HepG2 (cell line): ENCODE measurements at places on chromosomes 7 and 10. TPM values are rescaled to one million over a fixed set of nuclear protein-coding genes. Genes with fewer than 3 reads are reported as not detected.
A peak's percentile ranks its signal among the peaks of the same experiment; 100 is the strongest.

GRCh38 chr10:89355394-89355931 is 22.4 kb upstream of the IFIT1B start:
- H3K4me1 ChIP-seq: peaks cover 29% of the 10 kb centered on the region
- no peak overlapping the region for H3K27ac ChIP-seq
- no peak for DNase-seq
- H3K4me3 ChIP-seq: no peak overlapping the region
- H3K27me3 ChIP-seq: no peaks in the 10 kb centered on the region
- no peaks in the 10 kb centered on the region for H3K36me3 ChIP-seq

- H3K27me3 ChIP-seq: no peaks in the 10 kb centered on the region
- DNase-seq: no peak
- no peaks in the 10 kb centered on the region for H3K4me1 ChIP-seq
- no peak overlapping the region for H3K27ac ChIP-seq
- H3K4me3 ChIP-seq: no peak overlapping the region
Measured at GRCh38 chr10:60172363-60172990, 217.2 kb downstream of the ANK3 start.

The CYP2C19 gene
- not detected in 2 replicates for total RNA-seq

DNA sequence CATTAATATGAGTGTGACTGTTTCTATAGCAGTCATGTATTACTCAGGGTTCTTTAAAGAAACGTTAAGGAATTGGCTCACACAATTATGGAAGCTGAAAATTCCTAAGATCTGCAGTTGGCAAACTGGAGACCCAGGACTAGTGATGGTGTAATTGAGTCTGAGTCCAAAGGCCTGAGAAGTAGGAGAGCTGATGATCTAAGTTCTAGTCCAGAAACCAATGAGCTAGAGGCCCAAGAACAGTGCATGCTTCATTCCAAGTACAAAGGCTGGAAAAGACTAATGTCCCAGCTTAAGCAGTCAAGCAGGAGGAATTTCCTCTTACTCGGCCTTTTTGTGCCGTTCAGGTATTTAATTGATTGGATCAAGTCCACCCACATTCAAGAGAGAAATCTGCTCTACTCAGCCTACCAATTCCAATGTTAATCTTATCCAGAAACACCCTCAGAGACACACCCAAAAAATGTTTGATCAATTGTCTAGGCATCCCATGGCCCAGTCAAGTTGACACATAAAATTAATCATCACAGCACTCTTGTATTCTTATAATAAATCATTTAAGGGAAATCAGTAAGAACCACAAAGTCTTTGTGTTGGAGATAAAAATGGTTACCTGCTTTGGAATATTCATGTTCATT is 312.1 kb downstream of the PRKG1 start:
- DNase-seq: no peak
- no peak overlapping the region for H3K27ac ChIP-seq
- no peak overlapping the region for H3K4me3 ChIP-seq
- no peaks in the 10 kb centered on the region for H3K4me1 ChIP-seq
- no peaks in the 10 kb centered on the region for H3K27me3 ChIP-seq
- H3K36me3 ChIP-seq: no peaks in the 10 kb centered on the region

DNA sequence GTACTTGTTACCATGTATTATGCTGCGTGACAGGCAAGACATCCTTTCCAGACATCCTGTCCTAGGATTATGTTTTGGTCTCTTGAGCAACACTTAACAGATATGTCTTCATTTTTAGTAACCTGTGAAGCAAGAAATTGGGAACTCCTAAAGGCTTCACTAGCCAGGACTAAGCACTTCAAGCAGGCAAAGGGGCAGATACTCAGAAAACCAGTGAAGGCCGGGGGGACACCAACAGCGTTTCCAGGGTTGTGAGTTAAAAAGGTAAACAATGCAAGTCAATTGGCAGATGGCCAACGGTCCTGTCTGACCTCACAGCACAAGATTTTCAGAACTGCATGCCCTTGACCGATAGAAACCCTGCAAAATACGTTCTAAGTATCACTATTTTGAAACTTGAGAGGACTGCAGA is 77.6 kb upstream of the SFMBT2 start:
- no peaks in the 10 kb centered on the region for H3K27me3 ChIP-seq
- H3K27ac ChIP-seq: no peak overlapping the region
- H3K4me1 ChIP-seq: peaks cover 8% of the 10 kb centered on the region
- DNase-seq: peak; percentile 52

The NACAD gene
- total RNA-seq: 0.08 TPM in 1 of 2 replicates, not detected in the other

DNA sequence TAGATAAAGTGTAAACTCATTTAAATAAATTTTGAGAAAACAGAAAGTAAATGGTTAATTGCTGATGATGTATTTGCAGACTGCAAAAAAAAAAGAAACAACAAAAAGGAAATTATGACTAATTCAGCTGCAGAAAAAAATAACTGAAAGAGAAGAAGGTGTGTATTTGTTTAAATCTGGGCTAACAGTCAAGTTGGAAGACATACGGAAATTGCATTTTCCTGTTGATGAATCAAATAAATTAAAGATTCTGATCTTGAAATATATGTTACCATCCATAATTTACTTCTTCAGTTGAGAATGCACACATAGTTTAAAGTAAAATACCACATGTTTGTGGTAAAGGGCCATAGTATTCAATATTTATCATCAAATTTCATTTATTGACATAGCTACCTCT is 19.3 kb upstream of the ING3 start:
- H3K36me3 ChIP-seq: no peaks in the 10 kb centered on the region
- no peak overlapping the region for H3K27ac ChIP-seq
- H3K27me3 ChIP-seq: no peaks in the 10 kb centered on the region
- no peaks in the 10 kb centered on the region for H3K4me1 ChIP-seq

DNA sequence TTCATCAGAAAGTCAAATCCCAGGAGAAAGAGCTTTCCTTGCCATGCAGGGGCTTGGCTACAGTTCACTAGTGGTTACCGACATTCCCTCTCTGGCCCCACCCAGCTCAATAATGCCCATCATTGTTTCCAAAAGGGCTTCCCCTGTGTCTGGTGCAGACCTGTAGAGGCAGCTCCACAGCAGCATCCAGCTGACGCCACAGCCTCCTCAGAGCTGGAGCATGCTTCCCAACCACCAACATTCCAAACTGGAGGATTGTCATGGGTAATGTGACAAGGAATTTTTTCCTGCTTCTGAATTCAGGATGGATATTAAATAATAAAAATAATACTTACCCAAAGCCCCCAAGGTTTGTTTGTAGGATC is 77.4 kb downstream of the ZNF365 start:
- DNase-seq: no peak
- H3K4me1 ChIP-seq: no peaks in the 10 kb centered on the region
- H3K4me3 ChIP-seq: no peak overlapping the region
- peaks cover 5% of the 10 kb centered on the region; the same call in 2 of the 3 replicates for H3K27me3 ChIP-seq

DNA sequence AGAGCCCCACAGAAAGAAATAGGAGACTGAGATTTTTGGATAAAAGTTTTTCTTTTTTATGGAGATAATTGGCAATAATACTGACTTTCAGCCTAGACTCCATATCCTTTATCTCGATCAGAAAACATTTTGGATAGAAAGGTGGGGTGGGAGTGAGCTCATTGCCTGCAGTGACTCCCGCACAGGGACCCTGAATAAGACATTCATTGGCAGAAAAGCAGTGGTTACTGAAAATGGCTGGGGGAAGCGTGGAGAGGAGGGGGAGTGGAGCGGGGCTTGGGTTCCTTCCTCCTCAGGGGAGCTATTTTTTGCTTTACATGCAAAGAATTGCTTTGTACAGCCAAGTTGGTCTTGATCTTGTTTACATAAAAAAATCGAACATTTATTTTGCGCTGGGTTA is 90.4 kb upstream of the BMPER start:
- H3K4me3 ChIP-seq: no peak overlapping the region
- H3K4me1 ChIP-seq: no peaks in the 10 kb centered on the region
- H3K27me3 ChIP-seq: no peaks in the 10 kb centered on the region

GRCh38 chr10:1361411-1362105 is 305.4 kb downstream of the WDR37 start:
- no peaks in the 10 kb centered on the region for H3K27me3 ChIP-seq
- H3K4me1 ChIP-seq: no peaks in the 10 kb centered on the region
- H3K4me3 ChIP-seq: no peak overlapping the region
- H3K36me3 ChIP-seq: no peaks in the 10 kb centered on the region
- no peak for DNase-seq

GRCh38 chr7:146862415-146862814 is 745.8 kb downstream of the CNTNAP2 start:
- H3K4me1 ChIP-seq: no peaks in the 10 kb centered on the region
- no peak overlapping the region for H3K27ac ChIP-seq
- DNase-seq: no peak
- H3K36me3 ChIP-seq: no peaks in the 10 kb centered on the region
- H3K27me3 ChIP-seq: no peaks in the 10 kb centered on the region
- no peak overlapping the region for H3K4me3 ChIP-seq

The BEND7 gene
- 15.4 and 17.1 TPM in 2 replicates for total RNA-seq

GRCh38 chr10:35043796-35044344 is 46.3 kb downstream of the CUL2 start:
- no peak overlapping the region for H3K4me3 ChIP-seq
- H3K27me3 ChIP-seq: no peaks in the 10 kb centered on the region
- peaks cover 53% of the 10 kb centered on the region for H3K36me3 ChIP-seq
- no peak for DNase-seq

The BCAP29 gene
- total RNA-seq: 27.8 and 35.6 TPM in 2 replicates
